Left colon (tissue), 2 donors: ENCODE measurements at places on chromosomes 2 and 18. TPM values are rescaled to one million over a fixed set of nuclear protein-coding genes. Genes with fewer than 3 reads are reported as not detected.

DNA sequence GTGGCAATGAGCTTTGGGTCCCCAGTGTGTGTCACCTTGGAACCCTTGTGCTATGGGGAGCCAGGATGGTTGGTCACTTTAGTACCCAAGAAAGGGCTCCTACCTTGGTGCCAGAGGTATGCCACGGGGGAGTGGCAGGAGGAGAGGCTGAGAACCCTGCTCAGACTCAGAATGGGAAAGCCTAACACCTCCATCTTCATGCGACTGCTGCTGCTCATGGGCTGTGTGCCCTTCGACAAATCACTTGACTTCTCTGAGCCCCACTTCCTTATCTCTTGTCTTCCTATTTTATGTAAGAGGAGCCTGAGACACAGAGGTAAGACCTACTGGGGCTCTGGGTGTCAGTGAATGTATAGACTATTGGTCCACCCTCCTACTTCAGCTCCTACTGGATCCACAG, 25.1 kb downstream of the EHD3 start:
- no peak for DNase-seq

The MBP gene
- 51.6 TPM for total RNA-seq

The AP1S3 gene
- total RNA-seq, result 13.5 TPM

The LIPG gene
- 14.2 TPM for total RNA-seq

GRCh38 chr2:121736140-121736461, 574 bp downstream of the NIFK start:
- no peak for DNase-seq

DNA sequence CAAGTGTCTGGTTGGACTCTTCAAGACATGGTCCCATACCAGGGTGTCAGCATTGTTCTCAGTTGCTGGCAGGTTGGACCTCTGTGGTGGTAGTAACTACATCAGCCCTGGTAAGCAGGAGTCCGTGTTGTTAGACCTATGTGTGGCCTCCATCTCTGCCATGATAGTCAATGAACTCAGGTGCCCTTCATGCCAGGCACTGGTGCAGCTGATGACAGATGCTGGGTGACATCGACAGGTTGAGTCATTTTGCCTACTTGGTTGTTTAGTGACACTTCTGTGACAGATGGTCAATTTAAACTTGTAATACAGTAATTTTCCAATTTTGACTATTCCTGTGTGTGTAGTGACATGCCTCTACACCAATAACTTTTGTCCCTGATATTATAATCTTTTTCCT, 189.7 kb downstream of the SP3 start:
- DNase-seq, result no peak

The MC4R gene
- total RNA-seq, result not detected

The NEDD4L gene
- 176 TPM for total RNA-seq

DNA sequence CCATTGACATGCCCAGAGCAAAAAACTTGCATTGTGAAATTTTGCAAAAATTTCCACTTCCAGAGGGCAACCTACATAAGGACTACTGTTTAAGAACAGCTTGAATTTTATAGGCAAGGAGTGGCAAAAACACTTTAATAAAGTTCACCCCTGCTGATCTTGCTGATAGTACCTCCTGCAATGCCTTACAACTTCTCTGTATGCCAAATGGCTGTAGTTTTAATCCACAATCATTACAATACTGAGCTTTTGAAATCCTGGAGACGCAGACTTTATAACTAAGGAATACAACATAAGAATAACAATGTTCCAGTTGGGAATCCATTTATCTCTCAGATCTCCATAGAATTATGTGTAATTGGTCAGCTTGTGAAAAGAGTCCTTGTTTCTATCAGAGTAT, 247.5 kb downstream of the KCNJ3 start:
- DNase-seq, result no peak

GRCh38 chr2:190415794-190416775, 7.9 kb downstream of the MFSD6 start:
- DNase-seq, result no peak

GRCh38 chr2:23206650-23207049, 178.3 kb upstream of the KLHL29 start:
- DNase-seq, result no peak

GRCh38 chr2:72109904-72110303, 37.8 kb downstream of the CYP26B1 start:
- no peak for DNase-seq

DNA sequence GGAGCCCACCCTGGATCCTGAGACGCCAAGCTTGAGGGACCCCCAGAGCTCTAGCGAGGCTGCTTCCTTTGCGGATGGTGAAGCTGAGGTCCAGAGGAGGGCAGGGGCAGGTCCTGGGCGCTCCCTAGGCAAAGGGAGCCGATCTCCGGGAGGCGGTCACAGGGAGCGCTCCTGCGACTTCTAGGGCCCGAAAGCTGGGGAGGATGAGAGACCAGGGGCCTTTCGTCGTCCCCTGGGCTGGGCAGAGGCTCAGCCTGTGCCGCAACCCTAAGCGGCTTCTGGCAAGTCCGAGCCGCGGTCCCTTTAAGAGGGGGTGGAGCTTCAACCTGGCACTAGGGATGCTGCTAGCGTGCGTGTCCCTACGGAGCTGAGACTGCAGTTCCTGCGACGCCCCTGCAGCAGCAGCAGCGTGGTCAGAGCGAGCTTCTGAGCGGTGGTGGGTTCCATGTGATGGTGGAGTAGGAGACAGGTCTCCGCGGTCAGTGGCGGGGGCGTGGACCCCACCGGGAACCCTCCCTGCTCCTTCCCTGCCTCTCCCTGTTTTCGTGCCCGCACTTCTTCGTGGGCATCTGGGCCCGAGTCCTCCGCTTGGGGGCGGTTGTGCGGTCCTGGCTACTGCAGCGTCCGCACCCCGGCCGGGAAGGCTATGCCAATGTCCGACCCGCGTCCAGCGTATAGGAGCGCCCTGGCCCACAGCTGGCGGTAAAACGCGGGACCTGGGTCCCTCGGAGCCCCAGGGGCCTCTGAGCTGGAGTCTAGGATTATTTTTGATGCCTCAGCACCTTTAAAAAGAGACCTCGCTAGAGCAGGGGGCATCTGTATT, 154.6 kb downstream of the CCDC74A start:
- peak; percentile 83 for DNase-seq

DNA sequence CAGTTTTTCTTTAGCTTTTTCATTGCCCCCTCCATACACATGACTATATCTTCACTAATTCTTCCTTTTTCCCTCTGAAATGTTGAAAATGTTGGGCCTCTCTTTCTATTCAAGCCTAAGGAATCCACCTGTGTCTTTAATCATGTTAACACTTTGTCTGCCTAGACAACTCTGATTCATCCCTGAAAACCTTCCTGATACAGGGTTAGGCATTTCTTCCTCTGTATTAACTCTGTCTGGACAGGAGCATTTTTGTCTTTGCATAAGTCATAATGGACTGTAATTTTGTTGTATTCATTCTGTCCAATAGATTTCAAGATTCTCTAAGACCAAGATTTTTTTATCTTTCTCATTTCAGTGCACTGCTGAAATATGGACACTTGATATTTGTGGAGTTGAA, 297.3 kb downstream of the IKZF2 start:
- no peak for DNase-seq

The ARHGAP15 gene
- 2.2 TPM for total RNA-seq

The SLC40A1 gene
- 135 TPM for total RNA-seq

The DNAH7 gene
- 5.5 TPM for total RNA-seq

The SATB2 gene
- 219 TPM for total RNA-seq

The CDK15 gene
- total RNA-seq, result 1.4 TPM

DNA sequence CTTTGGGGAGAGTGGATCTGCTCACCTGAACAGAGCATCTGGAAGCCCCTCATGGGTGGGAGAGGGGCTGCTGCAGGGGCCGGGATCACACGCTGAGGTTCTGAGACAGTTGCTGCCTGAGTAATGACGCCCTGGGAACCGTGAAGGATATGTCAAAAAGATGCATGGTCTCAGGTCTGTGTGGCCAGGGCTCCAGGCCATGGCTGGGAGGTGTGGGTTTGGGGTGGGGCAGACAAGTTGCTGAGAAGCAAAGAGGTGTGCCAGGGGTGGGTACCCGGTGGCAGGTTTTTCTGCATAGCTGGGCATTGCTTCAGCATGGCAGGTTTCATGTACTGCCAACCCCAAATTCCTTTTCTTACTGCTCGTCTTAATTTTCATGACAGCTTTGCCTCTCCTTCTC, 133.5 kb downstream of the RPIA start:
- no peak for DNase-seq

The LRRC30 gene
- not detected for total RNA-seq

DNA sequence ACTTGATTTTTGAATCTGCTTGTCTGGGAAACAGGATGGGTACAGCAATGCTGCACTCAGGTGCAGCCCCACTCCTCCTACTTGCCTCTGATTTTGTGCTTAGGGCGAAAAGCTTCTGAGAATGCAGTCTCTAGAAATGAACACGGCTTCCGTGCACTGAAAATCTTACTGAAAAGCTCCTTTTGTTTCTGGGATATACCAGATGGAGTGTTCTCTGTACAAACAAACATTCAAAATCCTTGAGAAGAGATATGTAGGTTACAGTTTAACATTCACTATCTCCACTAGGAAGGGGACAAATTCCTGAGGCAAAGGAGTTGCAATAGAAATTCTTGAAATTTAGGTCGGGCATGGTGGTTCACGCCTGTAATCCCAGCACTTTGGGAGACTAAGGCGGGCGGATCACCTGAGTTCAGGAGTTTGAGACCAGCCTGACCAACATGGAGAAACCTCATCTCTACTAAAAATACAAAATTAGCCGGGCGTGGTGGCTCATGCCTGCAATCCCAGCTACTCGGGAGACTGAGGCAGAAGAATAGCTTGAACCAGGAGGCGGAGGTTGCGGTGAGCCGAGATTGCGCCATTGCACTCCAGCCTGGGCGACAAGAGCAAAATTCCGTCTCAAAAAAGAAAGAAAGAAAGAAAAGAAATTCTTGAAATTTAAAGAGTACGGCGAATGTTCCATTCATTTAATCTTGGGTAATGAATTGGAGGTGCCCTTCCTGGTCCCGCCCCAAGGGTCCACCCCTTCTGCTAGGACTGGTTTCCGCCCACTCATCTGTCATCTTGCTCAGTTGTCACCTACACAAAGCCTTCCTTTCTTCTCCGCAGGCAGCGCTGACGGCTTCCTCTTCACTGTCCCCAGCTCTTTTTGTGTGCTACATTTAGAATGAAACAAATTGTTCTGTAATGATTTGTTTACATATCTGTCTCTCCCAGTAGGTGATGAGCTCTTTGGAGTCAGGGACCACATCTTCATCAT, 92.4 kb downstream of the SOCS6 start:
- peak; percentile 83 for DNase-seq

DNA sequence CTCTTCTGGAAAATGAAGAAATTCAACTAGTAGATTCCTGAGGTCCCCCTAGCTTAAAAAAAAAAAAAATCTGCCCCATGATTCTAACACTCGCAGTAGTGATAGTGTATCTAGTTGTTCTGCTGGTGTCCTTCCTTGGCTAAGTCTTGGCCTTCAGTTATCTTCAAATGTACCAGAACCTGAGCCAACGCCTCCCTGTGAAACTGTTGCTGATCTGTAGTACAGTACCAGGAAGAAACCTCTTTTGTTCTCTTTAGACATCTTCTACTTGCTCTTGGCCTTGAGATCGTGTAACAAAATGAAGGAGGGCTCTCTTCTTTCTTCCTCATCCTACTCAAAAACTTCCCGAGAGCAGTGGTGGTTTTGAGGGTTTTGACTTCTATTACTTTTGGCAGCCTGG, 31.0 kb downstream of the PLEK start:
- no peak for DNase-seq

The COBLL1 gene
- total RNA-seq, result 25.5 TPM
